CD8-positive, alpha-beta memory T cell (primary cell): ENCODE measurements at places on chromosomes 3 and 15.

DNA sequence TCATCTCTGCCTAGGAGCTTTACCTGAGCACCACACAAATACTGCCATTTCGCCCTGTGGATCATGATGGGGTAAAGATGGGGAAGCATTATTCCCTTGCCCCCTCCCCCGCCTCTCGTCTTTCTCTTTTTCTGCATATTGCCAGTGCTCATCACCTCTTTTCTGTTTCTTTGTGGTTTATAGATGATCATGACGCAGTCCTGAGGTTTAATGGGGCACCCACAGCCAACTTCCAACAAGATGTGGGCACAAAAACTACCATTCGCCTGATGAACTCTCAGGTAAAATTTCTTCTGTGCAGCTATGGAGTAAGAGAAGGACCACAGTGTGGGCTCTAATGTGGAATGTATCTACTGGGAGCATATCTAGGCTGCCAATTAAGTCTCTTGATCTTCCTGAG lies 88.2 kb downstream of the RPL39L start:
- DNase-seq = no peak

DNA sequence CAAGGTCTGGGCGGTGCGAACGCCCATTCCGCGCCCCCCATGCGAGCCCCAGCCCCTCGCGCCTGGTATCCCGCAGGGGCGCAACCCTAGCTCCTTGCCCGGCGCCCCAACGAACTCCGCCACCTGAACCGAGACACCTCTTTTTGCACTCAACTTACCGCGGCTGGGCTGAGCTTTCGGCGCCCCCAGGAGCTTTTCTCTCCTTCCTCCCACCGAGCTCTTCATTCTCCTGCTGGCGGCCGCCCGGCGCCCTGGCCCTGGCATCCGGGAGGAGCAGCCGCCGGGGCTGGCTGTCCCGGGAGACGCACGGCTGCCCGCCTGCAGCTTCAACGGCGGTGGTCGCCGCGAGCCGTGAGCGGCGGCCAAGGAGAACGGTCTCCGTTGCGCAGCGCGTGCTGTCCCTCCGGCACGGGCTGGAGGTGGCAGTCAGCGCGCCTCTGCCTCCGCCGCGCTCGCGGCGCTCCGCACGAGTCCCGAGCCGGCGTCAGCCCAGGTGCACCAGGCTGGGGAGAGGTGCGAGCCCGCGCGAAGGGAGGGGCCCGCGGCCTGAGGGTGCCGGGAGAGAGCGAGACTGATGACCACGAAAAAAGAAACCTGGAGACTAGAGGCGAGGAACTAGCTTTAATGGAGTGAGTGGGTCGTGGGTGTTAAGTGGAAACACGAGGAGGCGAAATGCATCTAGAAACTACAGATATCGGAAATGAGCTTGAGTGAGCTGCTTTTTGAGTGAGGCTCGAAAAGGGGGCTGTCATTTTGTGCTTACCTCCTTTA lies 621.5 kb upstream of the ZNF385D start:
- DNase-seq = no peak

GRCh38 chr3:8974458-8974857 lies 11.2 kb upstream of the RAD18 start:
- DNase-seq = no peak

- no peak for DNase-seq
Observed at GRCh38 chr3:143529018-143529478, 319.2 kb downstream of the SLC9A9 start.

GRCh38 chr3:196694941-196695848 lies 16.9 kb downstream of the CEP19 start:
- no peak for DNase-seq

DNA sequence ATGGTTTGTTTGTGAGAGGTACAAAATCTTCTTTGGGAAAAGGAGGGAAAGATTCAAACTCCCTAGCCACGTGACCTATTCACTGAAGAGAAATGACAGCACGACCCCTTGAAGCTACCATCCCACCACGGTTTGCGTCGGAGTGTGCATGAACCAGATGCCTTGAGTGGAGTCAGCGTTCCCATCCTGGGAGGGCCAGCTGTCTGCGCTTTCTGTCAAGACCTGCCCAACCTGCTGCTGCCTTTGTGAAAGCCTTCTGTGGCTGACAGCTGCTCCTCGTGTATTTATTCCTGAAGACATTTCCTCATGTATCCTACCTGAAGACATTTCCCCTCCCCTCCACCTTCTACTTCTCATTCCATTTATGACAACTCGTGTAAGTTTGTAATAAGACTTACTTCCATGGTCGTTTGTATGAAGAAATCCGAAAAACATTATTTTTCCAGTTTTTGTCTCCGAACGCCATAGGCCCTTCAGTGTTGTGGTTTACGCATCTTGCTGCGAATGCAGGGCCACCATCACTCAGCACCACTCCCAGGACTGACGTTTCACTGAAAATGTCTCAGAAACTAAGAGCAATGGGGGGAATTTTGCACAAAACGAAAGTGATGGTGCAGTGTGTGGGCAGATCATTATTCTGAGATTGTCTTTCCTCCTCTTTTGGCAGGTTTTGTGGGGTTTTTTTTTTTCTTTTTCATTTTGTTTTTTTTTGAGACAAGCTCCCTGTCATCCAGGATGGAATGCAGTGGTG lies 18.9 kb downstream of the EBLN2 start:
- no peak for DNase-seq

- DNase-seq = no peak
Observed at GRCh38 chr15:70327856-70328678, 230.3 kb upstream of the TLE3 start.

DNA sequence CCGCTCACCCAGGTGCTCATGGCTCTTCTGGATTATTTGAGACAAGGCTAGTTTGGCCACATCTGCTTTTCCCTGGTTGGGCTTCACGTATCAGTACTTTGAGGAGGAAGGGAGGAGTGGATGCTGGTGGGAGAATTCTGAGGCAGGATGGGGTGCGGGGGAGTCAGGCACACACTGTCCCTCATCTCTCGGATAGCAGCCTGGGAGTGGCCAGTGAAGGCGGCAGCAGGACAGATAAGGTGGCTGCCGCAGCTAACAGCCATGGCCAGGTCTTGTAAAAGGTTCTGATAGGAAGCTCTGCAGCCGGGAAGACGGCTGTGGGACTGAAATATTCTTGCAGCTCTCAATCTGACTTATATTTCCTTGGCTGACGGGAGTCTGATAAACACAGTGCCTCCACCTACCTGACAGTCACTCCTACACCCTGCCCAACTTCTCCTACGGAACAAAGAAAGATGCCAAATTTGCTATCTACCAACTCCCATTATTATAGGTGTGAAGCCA lies 87.3 kb downstream of the MESD start:
- DNase-seq = no peak

- DNase-seq = no peak
Observed at GRCh38 chr15:77542491-77543001, 90.2 kb downstream of the LINGO1 start.

DNA sequence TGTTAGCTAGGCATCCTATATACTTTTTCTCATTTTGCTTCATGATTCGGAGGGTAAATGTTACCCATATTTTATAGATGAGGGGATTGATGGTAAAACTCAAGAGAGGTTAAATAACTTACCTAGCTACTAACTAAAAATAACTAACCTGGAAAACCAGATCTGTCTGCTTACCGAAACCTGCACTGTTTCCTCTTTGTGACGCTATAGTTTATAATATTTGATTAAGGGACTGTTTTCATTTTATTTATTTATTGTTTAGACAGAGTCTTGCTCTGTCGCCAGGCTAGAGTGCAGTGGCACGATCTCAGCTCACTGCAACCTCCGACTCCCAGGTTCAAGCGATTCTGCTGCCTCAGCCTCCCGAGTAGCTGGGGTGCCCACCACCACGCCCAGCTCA lies 55.9 kb downstream of the MAP6D1 start:
- no peak for DNase-seq

DNA sequence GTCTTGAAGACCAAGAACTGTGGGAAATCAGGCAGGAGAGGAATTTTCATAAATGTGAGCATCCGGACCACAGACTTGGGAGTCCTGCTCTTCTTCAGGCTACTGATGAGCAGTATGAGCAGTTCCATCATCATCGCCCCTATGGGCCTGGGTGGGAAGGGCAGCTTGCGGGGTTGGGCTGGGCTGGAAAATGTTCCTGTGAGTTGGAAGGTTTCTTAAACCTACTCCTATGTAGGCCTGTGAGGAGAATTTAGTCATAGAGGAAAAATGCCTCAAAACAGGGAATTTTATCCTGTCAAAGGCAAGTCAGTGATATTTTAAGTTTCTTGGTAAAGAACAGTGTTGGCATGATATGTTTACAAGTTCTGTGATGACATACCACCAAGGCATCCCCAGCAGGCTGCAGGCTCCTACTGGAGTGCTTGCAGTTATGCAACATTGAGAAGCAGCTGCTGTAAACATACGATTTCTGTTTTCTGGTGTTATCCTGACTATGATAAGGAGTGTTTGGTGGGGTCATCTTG lies 10.3 kb downstream of the MASP1 start:
- DNase-seq = no peak

GRCh38 chr15:79680720-79681119 lies 216.1 kb downstream of the MTHFS start:
- no peak for DNase-seq

GRCh38 chr3:125039131-125040100 lies 16.4 kb downstream of the HEG1 start:
- DNase-seq = no peak

- DNase-seq = no peak
Observed at GRCh38 chr3:32340611-32341365, 50.9 kb upstream of the CMTM7 start.

DNA sequence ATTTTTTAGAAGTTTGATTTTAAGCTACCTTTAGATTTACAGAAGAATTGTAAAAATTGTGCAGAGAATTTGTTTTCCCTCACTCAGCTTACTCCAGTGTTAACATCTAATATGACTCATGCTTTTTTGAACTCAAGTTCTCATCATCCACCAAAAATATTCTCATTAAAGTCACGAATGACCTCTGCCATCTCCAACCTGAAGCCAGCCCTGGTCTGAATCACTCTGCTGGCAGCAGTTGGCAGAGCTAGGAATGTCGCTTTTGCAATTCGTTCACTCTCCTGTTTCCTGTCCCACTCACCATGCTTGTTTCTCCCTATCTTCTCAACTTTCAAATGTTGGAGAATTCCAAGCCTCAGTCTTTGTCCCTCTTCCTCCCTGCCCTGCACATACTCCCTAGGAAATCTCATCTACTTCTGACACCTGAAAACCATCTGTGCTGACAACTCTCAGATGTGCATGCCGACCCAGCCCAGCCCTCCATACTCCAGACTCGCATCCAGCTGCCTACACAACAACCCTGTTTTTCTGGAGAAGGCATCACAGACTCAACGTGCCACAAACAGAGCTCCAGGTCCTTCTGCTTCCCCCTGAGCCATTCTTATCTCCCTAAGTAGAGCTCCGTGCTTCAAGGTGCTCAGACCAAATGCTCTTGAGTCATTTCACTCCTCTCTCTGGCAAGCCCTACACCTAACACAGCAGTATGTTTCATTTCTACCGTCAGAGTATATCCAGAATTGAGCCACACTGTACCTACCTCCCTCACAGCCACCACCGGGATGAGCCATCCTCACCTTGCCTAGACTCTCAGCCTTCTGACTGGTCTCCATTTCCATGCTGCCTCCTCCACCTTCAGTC lies 24.9 kb downstream of the PRR23E start:
- no peak for DNase-seq

DNA sequence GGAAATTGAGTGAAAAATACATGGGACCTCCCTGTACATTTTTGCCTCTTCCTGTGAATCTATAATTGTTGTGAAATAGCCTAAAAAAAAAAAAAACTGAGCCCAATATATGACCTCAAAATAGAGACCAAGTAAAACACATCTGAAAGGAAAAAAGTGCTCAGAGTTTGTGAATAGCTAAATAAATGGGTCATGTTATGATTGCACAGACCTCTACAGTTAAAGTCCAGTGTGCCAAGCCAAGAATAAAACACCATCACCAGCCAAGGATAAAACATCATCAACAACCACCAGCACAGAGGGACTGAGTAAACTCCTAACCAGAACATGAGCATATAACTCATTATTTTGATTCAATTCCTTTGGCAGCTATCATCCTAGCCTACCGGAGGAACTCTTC lies 115.6 kb upstream of the AGTR1 start:
- no peak for DNase-seq

DNA sequence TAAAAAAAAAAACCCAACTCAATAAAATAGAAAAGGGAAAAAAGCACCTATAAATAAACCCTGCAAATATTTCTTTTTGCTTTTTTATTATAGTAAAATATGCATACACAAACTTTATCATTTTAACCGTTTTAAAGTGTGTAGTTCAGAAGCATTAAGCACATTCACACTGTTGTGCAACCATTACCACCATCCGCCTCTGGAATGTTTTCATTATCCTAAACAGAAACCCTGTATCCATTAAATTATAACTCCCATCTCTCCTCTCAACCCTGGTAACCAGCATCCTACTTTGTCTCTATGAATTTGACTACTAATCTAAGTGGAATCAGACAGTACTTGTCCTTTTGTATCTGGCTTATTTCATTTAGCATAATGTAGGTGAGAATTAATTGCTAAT lies 15.0 kb downstream of the CDCP1 start:
- DNase-seq = no peak
